NCI-H510A treated with DMSO at 0.1 percent for 48 hours (cell line): ENCODE measurements at places on chromosomes 2 and 18.

GRCh38 chr2:96495982-96496629, 9.1 kb downstream of the NEURL3 start:
- DNase-seq: no peak

- DNase-seq: no peak
Measured at GRCh38 chr18:58390399-58390798, 238.5 kb downstream of the ALPK2 start.

- DNase-seq: peak; percentile 80
Measured at GRCh38 chr2:27703638-27704341, 40.1 kb downstream of the SLC4A1AP start.

DNA sequence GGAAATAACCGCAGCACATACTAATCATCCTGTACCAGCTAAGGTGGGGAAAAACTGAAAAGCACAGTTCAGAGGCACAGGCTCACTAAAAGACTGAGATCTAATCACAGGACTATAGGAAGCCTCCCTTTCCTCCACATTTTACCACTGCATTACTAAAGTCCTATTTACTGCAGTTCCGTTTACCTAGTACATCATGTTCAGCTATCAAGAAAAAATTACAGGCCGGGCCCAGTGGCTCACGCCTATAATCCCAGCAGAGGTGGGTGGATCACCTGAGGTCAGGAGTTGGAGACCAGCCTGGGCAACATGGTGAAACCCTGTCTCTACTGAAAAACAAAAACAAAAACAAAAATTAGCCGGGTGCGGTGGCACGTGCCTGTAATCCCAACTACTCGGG, 11.0 kb upstream of the NBEAL1 start:
- DNase-seq: no peak
